ENCODE measurements at places on chromosomes 11 and 22.

GRCh38 chr11:61871158-61871597 is 20.2 kb downstream of the FADS3 start:
- DNase-seq: peak; percentile 59

- no peak for DNase-seq
Measured at GRCh38 chr11:6249770-6250555, 9.7 kb upstream of the CCKBR start.

DNA sequence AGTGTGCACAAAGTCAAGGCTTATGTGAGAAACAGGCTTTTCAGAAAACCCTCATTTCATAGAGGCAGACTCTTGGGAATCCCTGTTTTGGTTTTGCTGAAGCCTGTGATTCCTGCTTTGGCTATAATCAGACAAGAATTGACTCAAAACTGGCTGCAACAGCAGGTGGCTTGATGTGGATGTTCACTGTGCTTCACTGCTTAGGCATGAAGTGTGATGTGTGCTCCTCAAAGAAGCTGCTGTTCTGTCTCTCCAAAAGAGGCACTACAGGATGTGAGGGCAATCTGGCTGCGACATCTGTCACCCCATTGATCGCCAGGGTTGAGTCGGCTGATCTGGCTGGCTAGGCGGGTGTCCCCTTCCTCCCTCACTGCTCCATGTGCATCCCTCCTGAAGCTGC is 103.5 kb downstream of the C11orf58 start:
- DNase-seq: no peak

DNA sequence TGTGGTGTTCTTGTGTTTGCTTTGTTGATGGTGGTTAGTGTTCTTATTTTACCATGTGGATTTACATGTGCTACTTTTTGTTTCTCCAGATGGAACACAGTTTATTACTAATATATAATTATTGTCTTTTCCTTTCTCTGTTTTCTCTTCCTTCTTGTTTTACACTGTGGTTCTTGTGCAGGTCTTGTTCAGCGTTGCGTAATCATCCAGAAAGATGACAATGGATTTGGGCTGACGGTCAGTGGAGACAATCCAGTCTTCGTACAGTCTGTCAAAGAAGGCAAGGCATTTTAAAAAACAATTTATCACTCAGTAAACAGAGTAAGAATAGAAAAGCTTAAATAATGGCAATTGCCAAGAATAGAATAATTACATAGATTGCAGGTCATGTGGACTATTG is 84.4 kb downstream of the ARHGEF12 start:
- DNase-seq: no peak

Measured in activated CD8-positive, alpha-beta memory T cell treated with anti-CD3 and anti-CD28 coated beads for 48 hours (primary cell).